ENCODE measurements at places on chromosomes 4 and X.

DNA sequence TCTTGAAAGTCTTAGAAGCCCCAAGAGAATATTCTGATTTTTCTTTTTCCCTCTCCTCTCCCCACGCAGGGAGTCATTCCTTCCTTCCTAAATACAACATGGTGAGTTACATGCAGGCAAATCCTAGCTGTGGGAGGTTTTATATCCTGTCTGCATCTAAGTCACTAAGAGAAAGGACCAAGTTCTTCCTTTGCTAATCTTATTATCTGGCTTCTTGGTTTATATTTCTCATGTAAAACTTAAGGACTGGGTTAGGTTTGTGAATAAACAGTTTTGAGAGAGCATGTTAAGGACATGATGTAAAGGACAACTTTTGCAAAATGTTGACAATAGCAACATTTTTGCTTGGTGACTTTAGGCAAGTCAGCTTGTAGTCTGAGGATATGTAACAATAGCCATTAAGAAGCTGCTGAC, 5.1 kb upstream of the CXCL9 start:
- DNase-seq: no peak

GRCh38 chrX:155070038-155070437, 898 bp downstream of the CMC4 start:
- DNase-seq: no peak

DNA sequence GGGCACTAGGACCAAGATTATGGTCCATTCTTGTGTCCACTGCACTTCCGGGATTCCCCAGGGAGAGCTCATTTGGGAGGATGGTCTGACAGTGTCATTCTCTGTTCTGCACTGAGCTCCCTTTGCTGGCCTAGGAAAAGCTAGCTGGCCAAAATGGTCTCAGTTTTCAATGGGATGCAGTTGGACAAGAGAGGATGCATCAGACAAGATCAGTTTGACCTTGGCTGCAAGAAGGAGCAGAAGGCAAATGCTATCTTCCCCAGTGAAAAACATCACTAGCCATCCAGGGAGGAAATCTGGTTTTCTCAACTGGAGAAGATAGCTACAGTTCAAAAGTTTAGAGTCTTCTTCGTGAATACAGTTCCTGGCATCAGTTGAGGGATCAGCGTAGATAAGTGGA, 221.1 kb downstream of the PTTG2 start:
- DNase-seq: no peak

DNA sequence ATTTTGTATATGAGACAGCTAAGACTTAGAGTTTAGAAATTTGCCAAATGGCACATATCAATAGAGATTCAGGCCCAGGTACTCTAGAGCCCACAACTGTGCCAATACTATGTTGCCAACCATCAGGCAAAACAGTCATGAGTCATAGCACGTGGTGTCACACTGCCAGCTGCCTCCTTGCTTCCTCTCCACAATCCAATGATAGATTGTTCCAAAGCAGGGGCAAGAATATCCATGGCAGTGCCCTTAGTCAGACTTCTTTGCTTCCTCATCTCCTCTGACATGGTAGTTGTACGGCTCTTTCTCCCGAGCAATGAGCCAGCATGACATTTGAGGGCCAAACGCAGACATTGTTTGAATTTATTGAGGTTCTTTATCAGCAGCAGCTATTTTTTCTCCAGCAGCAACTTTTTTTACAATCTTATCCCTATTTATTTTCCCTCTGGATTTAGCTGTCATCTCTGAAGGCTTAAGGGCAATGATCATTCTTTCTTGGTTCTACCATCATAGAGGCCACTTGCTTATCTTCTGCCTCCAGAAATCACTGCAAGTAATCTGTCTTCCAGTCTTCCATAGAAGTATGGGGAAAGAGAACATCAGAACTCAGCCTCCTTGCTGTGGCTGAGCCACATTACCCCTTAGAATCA, 169.7 kb downstream of the COL4A6 start:
- no peak for DNase-seq

- DNase-seq: no peak
Observed at GRCh38 chr4:139900964-139901376, 235.4 kb downstream of the MGST2 start.

Data from T-cell (primary cell).